Ovary (tissue), 10 donors: ENCODE measurements at places on chromosomes 2 and 18. TPM values are rescaled to one million over a fixed set of nuclear protein-coding genes. Genes with fewer than 3 reads are reported as not detected.
A peak's percentile ranks its signal among the peaks of the same experiment; 100 is the strongest.

GRCh38 chr2:69149631-69150215 lies 136.7 kb downstream of the ANTXR1 start:
- no peak overlapping the region for H3K27ac ChIP-seq
- H3K36me3 ChIP-seq = no peaks in the 10 kb centered on the region
- no peaks in the 10 kb centered on the region for H3K27me3 ChIP-seq

DNA sequence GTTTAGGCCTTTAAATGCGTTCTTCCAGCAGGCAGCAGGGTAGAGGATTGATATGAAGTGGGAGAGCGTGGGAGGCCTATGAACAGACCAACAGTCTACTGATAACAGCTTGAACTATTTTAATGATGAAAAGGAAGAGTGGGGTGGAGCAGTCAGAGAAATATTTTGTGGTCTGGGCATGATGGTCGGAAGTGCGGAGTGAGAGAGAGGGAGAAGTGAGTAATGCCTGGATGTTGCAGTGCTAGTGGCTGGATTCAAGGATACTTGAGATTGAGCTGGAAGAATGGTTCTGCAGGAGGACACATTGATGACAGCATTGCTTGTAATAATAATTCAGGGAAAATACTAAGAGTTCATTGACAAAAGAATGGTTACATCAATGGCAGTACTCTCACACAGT lies 151.0 kb upstream of the DAPL1 start:
- no peak overlapping the region for H3K27ac ChIP-seq
- no peaks in the 10 kb centered on the region for H3K36me3 ChIP-seq
- H3K27me3 ChIP-seq = no peaks in the 10 kb centered on the region
- no peak overlapping the region for H3K4me3 ChIP-seq

DNA sequence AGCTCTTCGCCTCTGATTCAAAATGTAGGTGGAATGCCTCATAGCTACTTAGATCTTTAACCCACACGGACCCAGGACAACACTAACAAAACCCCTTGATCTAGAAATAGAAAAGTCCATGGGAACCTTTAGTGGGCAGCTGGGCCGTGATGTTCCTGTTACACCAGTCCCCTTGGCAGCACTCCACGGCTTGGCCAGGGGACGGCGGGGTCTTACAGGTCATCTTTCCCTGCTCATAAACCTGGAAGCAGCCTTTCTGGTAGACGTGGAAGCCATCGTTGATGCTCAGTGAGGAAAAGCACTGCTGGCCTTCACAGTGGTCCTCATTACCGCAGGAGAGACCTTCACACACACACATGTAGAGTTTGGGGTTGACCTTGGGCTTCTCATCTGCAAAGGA lies 95.9 kb downstream of the ACVR1 start:
- DNase-seq = no peak
- H3K36me3 ChIP-seq = no peaks in the 10 kb centered on the region
- no peak overlapping the region for H3K4me3 ChIP-seq

TRIM43 gene
- not detected for total RNA-seq

B3GNT7 gene
- total RNA-seq = 14.3 TPM

DNA sequence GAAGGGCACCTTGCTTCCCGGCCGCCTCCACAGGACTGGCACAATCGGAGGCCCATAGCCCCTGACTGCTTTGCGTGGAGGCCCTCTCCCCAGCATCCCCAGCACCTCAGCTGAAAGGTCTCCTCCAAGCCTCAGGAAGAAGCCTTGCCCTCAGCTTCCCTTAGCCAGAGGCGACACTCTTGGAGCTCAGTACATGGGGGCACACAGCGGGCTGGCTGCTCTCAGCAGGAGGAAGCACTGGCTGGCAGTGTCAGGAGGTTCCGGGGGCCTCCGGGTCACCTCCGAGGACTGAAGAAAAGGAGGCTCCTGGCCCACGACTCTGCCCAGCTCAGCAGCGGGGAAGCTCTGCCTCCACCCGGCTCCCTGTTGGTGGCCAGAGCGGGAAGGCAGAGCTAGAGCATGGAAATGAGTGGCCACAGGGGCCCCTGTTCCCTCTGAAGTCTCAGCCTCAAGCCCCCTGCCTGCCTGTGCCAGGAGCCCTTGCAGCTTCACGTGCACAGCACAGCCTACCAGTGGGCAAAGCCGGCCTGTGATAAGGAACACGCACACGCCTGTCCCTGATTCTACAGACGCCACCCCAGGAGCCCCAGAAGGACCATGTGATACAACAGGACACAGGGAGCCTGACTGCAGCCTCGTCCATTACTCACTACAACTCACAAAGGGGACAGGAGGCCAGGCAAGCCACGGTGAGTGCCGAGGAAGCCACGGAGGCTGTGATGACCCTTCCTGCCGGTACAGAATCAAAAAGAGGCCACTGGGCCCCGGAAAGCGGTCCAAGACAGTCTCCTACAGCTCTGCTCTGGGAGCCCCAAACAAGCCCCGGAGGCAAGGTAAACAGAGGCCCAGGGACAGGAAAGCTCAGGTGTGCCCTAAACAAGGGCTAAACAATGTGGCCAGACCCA lies 15.5 kb downstream of the HDAC4 start:
- no peak overlapping the region for H3K27ac ChIP-seq
- H3K4me3 ChIP-seq = no peak overlapping the region
- H3K4me1 ChIP-seq = no peaks in the 10 kb centered on the region
- no peaks in the 10 kb centered on the region for H3K36me3 ChIP-seq

DNA sequence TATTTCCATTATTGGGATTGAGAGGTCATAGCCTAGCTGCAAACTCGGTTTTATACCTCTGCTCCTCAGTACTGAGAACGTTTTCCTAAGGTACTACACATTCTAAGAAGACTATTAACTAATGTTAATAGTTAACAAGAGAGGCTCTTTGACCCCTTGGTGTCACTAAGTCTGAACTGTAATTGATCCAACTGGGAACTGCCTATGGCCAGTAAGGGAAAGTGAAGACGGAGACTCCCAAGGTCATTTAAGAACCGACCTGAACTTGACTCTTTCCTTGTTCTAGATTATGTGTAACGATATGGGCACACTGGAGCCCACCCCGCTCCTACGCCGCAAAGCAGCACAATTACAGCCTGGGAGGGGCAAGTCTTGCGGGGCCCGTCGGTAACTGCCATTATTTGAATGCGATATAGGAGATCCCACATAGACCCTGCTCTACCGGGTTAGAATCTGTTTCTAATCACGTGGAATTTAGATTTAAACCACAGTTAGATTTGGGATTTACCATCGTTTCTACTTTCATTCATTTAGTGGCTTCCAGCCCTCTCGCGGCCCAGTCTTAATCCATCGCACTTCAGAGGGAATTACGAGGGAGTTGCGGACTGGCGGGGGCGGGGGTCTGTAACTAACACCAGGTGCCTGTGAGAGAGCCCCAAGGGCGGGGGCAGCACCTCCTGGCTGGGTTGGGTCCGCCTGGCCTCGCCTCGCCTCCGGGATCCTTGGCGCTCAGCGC lies 84.1 kb upstream of the EPB41L3 start:
- peak overlapping the region; percentile 59 for H3K4me3 ChIP-seq
- peak overlapping the region; percentile 78 for H3K27ac ChIP-seq
- H3K27me3 ChIP-seq = no peaks in the 10 kb centered on the region

GCG gene
- not detected for total RNA-seq

NEU4 gene
- total RNA-seq = 0.84 TPM

KYNU gene
- total RNA-seq = 0.74 TPM

SPR gene
- 19.0 TPM for total RNA-seq

CYS1 gene
- total RNA-seq = 16.3 TPM

GRCh38 chr2:17754773-17755425 lies 961 bp downstream of the GEN1 start:
- no peaks in the 10 kb centered on the region for H3K36me3 ChIP-seq
- no peak overlapping the region for H3K27ac ChIP-seq
- H3K4me1 ChIP-seq = peaks cover 4% of the 10 kb centered on the region
- no peak for DNase-seq

DNA sequence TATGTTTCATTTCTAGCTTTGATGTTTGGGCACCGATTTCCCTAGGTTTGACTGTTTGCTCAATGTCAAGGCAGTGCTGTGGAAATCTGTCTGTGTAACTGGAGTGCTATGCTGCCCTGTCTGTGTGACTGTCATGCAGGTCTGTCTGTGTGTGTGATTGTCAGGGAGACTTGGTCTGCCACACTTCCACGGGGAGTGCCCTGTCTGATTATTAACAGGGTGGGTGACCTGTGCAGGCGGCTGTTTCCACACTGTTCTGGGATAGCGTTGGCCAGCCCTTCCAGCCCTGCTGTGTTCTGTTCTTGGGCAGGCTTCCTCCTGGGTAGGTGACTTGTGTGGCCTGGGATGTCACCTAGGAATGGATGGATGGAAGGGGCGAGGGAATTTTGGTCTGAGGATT lies 85.3 kb downstream of the FHOD3 start:
- no peak overlapping the region for H3K4me3 ChIP-seq
- H3K27me3 ChIP-seq = no peaks in the 10 kb centered on the region
- H3K27ac ChIP-seq = no peak overlapping the region
- peaks cover 6% of the 10 kb centered on the region for H3K4me1 ChIP-seq
- no peak for DNase-seq

DNA sequence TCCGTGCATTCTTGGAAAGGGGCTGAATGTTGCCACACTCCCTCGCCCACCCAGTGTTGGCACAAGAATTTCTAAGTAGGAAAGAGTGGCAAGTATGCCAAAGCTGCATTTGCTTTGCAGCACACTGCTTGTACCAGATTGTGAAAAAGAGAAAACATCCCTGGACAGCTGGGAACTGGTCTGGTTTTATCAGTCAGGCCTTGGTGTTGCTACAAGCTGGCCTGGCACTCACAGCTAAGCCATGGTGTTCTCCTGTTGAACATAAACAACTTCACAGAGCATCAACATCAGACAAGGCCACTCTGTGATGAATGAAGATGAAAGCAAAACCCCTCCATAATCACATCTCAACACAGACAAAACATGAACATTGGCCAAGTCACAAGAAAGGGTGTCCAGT lies 4.2 kb upstream of the TRABD2A start:
- H3K4me3 ChIP-seq = no peak overlapping the region

DSG1 gene
- not detected for total RNA-seq

DNA sequence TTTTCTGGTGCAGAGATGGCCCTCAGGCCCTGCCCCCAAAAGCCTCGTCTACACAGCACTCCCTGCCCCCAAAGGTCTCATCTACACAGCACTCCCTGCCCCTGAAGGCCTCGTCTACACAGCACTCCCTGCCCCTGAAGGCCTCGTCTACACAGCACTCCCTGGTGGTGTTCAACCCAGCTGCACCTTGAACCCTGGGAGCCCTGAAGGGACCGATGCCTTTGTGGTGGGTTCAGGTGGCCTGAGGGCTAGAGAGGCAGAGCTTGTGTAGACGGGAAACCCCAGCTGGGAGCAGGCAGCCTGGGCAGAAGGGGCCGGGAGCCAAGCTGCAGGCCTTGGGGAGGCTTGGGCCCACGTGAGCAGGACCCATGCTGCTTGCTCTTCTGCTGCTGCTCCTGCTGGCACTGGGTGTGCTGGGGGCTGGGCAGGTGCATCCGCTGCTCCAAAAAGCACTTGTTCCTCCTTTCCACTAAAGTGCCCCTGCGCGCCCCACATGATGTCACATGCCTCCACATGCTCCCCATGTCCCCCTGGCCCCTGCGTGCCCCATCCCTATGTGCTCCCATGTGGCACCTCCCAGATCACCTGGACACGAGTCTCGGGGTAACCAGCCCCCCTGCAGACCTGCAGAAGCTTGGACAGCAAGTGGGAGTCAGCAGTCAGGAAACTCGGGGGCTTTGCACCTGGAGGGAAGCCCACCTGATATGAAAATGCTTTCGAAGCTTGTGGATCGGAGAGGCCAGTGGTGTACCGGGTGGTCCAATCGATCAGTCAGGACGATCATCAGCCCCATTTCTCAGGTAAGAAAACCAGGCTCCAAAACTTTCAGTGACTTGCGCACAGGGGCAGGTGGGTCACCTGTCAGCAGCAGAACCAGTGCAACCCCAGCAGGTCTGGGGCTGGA lies 94.9 kb upstream of the CTDP1 start:
- peaks cover 22% of the 10 kb centered on the region for H3K4me1 ChIP-seq
- H3K36me3 ChIP-seq = no peaks in the 10 kb centered on the region
- H3K27ac ChIP-seq = no peak overlapping the region
- H3K4me3 ChIP-seq = no peak overlapping the region

SP140 gene
- 0.36 TPM for total RNA-seq

DNA sequence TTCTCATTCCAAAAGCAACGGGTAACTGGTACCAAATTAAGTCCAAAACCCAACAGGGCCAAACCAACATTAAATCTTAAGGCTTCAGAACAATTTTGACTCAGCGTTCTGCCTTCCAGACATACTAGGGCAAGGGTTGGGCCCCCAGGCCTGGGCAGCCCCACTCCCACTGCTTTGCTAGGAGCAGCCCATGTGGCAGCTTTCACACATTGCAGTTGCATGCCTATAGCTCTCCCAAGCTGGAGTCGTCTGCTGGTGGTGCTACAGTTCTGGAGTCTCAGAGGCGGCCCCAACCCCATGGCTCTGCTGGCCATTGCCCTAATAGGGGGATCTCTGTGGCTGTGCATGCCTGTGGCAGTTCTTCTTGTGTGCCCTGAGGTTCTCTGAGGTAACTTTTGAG lies 37.6 kb upstream of the CD226 start:
- no peak overlapping the region for H3K27ac ChIP-seq
- DNase-seq = no peak
- no peaks in the 10 kb centered on the region for H3K36me3 ChIP-seq
- H3K4me3 ChIP-seq = no peak overlapping the region

DNA sequence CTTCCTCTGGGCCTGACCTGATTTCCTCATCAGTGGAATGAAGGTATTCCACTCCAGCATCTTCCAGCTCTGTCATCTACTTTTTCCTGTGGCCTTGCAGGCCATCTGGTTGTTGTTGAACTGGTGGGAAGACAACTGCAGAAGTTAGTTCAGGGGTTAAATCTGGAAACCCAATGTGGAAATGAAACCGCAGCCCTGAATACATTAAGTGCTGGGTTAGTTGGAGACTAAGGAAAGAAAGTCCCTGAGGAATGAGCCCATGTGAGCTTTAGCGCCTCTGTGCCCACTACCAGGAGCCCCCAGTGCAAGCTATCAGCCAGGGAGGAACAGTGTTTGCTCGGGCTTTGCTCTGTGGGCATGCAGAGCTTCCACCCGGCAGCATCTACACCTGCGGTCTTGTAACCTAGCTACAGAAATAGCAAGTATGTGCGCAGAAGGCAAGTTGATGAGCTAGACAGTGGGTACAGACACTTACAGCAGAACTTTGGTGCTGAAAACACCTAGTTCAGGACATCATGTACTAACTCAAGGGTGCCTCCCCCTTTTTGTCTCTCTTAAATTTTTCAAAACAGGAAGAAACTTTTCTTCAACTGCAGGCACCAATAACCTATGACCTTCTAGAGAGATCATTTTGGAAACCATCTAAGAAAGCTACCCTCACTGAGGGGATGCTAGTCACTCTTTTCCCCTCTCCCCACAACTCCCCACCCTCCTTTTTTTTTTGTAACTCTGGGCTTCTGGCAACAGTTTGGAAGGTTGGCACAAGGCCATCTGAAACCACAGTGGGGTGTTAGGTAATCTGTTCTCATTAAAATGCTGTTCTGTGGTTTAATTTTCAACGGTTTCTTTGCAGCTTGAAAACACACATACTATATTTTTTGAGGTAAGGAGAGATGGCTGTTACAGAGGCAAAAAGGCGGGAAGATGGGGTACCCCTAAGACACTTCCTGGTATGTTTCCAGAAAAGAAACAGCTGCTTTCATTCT lies 18.3 kb upstream of the CXCR4 start:
- no peaks in the 10 kb centered on the region for H3K27me3 ChIP-seq
- H3K36me3 ChIP-seq = no peaks in the 10 kb centered on the region
- no peak overlapping the region for H3K4me3 ChIP-seq
- no peak for DNase-seq

SCN9A gene
- 1.0 TPM for total RNA-seq
